ENCODE measurements at places on chromosomes 5 and 9.

- DNase-seq = no peak
These were observed 31.2 kb downstream of the PRDM6 start for GRCh38 chr5:123120197-123120596.

- DNase-seq = no peak
These were observed 795.6 kb downstream of the PTPRD start for GRCh38 chr9:9817176-9817575.

DNA sequence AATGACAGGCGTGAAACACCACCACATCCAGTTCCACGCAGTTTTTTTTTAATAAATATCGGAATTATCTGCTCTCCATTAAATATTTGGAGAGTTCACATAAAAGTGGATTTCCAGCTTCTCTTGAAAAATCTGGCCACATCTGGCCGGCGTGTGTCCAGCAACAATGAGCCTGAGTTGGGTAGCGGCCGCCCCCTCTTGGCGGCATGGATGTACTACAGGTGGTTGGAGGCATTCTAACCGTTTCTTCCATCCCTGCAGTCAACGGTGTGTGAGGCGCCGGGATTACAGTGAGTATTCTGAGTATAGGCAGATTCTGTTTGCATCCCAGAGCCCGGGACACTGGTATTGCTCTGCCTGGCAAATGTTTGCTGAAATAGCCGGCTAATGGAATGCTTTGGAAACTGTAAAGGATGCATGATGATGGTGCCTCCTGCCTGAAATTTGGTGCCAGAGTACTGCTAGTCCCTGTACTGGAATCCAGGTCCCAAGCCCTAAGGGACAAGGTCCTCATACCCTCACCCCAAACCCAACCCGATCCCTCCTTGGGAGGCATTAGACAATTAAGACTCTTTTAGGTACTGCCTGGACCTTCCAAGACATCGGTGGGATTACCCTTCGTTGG is 13.6 kb upstream of the GM2A start:
- no peak for DNase-seq

DNA sequence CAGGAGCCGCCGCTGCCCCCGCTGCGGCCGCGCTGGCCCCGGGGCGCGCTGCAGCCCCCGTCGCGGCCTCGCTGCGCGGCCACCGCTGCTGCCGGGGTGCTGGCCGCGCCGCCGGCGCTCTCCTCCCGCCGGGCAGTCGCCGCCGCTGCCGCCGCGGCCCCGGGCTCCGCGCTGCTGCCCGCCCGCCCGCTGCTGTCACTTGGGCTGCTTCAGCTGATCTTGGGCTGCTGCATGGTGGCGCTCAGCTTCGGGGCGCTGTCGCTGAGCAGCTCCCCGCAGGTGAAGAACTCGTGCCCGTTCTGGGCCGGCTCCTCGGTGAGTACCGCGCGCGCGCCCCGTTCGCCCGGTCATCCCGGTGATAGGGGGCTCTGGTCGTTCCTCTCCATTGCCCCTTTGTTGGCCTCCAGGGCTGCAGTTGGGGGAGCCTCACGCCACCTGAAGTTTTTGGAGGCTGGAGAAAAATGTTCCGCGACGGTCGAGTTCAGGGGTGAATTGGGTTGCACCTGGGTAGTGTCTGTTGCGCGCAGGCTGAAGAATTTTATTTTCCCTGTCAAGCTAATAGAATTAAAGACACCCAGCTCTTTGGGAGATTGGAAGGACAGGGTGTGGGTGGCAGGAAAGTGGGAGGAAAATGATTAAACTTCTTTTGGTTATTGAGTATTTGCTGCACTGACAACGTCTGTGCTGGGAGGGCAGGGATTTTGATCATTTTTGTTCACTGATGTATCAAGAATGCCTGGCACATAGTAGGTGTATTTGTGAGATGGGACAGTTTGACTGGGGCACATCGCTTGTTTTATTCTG is 596 bp downstream of the ENTREP1 start:
- DNase-seq = no peak

DNA sequence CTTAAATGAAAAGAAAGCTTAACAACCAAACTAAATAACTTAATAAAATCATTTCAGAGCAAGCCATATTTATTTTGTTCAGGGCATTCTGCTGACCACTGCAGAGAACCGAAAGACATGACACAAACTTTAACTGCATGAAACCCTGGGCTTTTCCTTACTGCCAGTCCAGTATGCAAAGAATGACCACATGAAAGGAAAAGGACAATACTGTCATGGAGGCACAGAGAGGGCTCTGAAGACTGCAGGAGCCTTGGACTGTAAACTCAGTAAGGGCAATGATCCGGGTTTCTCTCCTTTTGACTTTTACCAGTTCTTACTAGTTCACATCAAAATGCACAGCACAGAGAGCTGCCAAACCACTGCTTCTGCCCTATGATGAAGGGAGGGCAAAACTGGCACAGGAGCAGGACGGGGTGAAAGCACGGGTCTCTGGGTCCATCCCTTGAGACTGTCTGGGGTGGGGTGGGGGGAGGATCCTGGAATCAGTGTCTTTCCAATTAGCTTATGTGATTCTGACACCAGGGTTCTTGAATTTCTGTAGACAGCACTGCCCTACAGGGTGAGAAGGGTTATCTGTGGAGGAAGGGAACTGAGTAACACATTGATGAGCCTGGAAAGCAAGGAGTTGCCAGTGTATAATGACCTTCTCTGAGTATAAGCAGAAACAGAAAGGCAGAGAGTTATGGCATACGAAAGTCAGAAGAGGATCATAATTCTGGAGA is 44.7 kb downstream of the RNF130 start:
- no peak for DNase-seq

GRCh38 chr5:91281401-91281800 is 101.7 kb downstream of the ARRDC3 start:
- DNase-seq = no peak

DNA sequence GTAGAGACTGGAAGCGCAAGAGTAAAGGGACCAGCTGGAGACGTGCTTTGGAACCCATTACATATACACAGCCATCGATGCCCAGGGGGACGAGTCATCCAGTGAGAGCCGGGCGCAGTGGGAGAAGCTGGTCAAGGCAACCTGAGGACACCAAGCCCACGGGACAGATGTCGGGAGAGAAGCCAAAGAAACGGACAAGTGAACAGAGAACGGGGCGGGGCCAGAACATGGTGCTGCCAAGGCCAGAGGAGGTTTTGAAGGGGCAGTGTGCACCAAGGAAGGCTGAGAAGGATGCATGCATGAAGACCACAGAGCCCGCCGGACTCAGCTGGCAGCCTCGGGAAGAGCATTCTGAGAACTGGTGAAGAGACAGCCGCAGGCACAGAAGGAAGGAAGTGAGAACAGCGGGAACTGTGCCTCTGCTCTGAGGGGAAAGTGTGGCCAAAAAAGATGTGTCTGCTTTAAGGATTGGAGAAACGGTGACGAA is 20.3 kb downstream of the CAMSAP1 start:
- no peak for DNase-seq

GRCh38 chr9:127777368-127777980 is 992 bp downstream of the SH2D3C start:
- DNase-seq = no peak

- no peak for DNase-seq
These were observed 22.1 kb downstream of the FOXE1 start for GRCh38 chr9:97875111-97875510.

DNA sequence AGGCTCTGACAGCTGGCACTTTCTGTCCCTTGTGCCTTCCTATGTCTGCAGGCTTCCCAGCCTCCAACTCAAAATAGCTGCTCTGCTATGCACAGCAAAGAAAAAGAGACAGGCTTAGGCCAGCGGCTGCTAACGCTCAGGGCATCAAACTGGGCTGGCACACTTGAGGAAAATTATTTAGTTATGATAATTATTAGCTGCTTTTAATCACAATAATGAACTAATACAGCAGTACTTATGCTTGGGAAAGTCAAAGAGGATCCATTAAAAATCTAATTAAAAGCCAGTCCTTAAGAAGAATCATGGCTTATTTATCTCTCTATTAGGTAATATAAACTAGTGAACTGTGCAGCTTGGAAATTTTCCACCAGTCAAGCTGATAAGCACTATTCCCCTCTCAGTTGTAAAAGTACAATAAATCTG is 233.2 kb downstream of the SLIT3 start:
- DNase-seq = no peak

DNA sequence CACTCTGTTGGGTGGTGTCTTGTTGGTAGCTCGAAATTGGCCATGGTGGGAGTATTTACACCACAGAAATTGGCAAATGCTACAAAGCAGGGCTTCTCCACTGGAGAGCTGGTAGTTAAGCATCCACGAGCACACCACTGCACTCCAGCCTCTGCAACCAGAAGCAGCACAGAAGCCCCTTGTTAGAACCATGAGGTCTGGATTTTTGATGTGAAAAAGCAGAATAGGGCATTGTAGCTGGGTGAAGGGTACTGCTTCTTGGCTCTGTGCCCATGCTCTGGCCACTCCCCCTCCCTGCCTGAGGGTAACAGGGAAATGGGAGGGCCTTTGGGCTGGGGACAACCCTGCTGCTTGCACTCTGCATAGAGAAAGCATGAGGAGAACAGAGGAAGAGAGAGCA is 81.2 kb upstream of the UBTD2 start:
- no peak for DNase-seq

- no peak for DNase-seq
These were observed 29.5 kb downstream of the GOLPH3 start for GRCh38 chr5:32144378-32145207.

GRCh38 chr5:169178754-169179153 is 122.2 kb downstream of the SLIT3 start:
- DNase-seq = no peak

Data from NCI-H1436 treated with DMSO at 0.1 percent for 48 hours (cell line).